GM23248 (cell line): ENCODE measurements at places on chromosomes 7 and 10.
A peak's percentile ranks its signal among the peaks of the same experiment; 100 is the strongest.

DNA sequence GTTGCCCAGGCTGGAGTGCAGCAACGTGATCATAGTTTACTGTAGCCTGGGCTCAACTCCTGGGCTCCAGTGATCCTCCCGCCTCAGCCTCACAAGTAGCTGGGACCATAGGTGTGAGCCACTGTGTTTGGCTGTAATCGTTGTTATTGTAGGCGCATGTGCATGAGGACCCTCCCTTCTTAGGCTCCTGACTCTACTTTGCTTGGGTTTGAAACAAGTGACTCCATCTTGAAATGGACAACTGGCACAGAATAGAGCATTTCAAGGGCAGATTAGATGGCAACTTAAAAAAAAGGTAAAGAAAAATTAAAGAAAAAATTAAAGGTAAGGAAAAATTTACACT is 15.4 kb upstream of the GIMAP8 start:
- no peak for DNase-seq

DNA sequence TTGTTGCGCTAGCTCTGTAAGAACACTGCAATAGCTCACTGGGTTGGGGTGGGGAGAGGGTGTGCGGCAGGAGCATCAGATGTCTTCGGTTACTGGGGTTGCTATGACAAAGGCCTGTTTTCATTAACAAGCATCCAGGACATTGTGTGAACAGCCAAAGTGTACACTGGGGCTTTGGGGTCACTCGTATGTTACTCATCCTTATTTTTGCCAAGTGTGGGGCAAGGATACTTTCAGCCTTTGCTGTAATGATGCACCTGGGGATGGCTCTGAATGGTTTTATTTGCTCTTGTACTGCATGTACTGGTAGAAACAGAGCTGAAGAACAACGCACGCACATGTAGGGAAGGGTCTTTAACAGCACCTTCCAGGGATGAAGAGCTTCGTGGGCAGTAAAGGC is 73.0 kb upstream of the AFAP1L2 start:
- peak; percentile 7 for DNase-seq

- DNase-seq = no peak
Measured at GRCh38 chr7:102897856-102898531, 14.8 kb upstream of the LRRC17 start.

- no peak for DNase-seq
Measured at GRCh38 chr7:128941946-128942526, 4.3 kb downstream of the IRF5 start.

GRCh38 chr10:119650062-119650461 is 1.1 kb upstream of the BAG3 start:
- DNase-seq = no peak

- no peak for DNase-seq
Measured at GRCh38 chr10:76902949-76903348, 734.7 kb downstream of the KCNMA1 start.

- peak; percentile 2 for DNase-seq
Measured at GRCh38 chr7:20839196-20839735, 52.6 kb upstream of the SP8 start.

DNA sequence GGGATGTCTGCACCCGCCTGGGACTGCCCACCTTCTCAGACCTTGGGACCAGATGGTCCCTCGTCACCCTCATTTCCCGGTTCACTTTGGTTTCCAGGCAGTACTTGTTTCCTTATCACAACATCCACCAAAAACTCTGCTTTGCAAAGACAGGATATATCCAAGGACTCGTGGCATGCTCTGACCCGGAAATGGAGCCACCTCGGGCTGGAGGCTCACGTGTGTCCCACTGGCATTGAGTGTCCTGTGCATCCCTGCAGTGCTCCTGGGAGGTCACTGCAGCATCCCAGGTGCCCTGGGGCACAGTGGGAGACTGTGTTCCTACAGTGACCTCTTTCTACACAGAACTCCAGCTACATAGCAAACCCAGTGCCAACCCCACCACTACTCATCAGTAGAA is 611.9 kb upstream of the FOXK1 start:
- no peak for DNase-seq

GRCh38 chr10:1049425-1049958 is 573 bp upstream of the IDI1 start:
- no peak for DNase-seq

DNA sequence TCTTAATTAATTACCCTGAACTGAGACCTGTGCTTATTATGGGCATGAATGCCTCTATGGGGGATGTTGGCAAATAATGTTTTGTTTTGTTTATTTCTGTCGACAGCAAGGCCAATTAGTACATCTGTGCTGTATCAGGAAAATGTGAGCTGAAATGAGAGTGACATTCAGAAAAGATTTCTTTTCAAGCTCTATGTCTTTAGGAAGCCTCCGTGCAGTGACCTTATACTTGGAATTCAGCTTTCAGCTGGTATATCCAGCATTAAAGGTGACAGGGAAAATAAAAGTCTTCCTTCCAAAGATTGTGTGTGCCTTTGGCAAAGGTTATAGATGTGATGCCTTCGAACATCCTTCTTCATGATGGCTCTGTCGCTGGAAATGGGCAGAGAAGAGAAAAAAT is 1061.1 kb downstream of the SORCS3 start:
- no peak for DNase-seq

DNA sequence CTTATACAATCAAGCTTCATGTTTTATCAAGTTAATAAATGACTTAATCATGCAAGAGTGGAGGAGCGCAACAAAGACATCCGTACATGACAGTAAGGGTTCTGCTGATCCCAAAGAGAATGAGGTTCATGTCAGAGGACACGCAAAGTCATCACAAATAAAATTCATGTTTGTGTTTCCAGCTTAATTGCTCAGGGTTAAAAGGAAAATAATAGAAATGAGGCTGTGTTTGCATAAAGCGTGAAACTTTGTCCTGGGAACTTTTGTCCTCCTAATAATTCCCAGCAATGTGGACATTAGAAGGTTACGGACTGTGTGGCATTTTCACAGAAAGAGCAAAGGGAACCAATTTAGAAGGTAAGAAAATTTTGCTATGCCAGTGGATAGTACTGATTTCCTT is 237.3 kb downstream of the INHBA start:
- DNase-seq = no peak

DNA sequence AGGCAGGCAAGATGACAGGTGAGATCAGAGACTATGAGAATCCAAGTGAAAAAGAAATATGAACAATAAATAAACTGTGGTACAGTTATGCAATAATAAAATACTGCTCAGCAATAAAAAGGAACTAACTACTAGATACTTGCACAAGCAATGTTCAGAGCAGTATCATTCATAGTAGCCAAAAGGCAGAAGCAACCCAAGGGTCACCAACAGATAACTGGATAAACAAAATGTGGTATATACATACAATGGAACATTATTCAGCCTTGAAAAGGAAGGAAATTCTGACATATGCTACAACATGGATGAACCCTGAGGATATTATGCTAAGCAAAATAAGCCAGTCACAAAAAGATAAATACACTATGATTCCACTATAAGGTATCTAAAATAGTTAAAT is 76.9 kb upstream of the KCNIP2 start:
- no peak for DNase-seq

GRCh38 chr7:91165846-91166230 is 98.4 kb upstream of the FZD1 start:
- DNase-seq = peak; percentile 44

- no peak for DNase-seq
Measured at GRCh38 chr7:70154521-70155180, 556.4 kb downstream of the AUTS2 start.

- DNase-seq = peak; percentile 96
Measured at GRCh38 chr10:126459878-126460481, 71.7 kb upstream of the ADAM12 start.

DNA sequence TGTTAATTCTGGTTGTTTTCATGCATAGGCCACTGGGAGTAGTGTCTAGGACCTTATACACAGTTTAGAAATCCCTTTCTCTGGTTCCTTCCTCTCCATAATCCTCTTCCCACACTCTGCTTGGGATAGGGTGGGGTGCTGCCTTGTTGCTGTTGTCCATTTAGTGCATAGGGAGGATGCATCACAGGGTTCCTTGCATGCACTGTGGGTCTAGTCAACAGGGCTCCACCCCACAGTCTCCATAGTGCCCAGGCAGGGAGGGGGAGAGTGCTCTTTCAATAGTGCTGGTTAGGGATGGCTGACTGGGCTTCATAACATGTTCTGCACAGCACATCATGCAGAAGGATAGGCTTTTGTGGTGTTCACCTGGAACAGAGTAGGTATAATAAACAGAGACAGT is 81.1 kb downstream of the ARHGAP12 start:
- DNase-seq = no peak

GRCh38 chr7:151315038-151315655 is 26.5 kb upstream of the NUB1 start:
- peak; percentile 78 for DNase-seq

DNA sequence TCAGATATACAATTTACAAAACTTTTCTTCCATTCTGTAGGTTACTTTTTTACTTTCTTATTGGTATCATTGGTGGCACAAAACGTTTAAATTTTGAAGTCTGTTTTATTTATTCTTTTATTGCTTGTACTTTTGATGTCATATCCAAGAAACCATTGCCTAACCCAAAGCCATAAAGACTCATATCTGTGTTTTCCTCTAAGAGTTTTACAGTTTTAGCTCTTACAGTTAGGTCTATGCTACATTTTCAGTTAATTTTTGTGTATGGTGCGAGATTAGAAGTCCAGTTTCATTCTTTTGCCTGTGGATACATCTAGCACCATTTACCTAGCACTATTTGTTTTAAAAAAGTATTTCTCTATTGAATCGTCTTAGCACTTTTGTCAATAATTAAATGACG is 53.7 kb downstream of the BLNK start:
- no peak for DNase-seq

DNA sequence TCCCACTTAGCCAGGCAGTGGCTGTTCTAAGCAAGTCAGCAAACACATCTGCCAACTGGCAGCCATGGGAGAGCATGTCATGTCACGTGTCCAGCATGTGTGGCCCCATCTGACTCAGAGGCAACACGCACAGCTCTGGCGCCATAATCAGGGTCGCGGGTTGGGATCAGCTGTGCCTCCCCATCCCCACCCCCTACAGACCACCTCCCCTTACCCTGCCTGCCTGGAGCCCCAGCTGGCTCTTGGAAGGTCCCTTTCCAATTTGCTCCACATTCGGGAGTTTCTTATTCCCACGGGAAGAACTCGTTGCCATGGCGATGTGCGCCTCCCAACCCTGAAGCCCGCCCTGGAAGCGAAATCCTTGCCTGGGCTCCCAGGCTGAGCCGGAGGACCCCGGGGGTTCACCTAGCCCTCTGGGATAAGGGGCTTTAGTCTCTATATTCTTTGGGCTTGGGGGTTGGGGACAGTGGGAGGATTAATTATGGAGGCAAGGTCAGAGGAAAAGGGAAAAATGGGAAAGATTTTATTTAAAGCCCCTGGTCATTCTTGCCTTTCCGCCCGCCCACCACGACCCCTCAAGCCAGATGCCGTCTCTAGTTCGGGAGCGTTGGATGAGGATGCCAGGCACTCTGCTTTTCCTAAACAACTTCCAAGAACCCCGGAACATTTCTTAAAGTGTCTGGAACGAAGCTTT is 283.7 kb downstream of the ZEB1 start:
- peak; percentile 96 for DNase-seq

- no peak for DNase-seq
Measured at GRCh38 chr7:70638158-70639107, 493.5 kb upstream of the GALNT17 start.

DNA sequence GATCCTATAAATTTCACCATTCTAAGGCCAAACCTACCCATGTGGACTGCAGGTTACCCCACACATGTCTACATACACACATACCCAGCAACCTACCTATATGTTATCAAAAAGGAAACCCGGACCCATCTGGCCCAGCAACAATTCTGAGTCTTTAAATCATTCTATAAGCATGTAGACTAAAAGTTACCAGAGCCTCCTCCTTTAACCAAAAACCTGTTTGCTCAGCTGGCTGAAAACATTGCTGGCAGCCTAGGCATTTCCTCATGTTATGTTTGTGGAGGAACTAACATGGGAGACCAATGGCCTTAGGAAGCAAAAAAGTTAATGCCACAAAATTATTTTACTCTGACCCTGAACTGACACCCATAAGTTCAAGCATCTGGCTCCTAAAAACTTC is 5.3 kb upstream of the ADCK2 start:
- DNase-seq = no peak

DNA sequence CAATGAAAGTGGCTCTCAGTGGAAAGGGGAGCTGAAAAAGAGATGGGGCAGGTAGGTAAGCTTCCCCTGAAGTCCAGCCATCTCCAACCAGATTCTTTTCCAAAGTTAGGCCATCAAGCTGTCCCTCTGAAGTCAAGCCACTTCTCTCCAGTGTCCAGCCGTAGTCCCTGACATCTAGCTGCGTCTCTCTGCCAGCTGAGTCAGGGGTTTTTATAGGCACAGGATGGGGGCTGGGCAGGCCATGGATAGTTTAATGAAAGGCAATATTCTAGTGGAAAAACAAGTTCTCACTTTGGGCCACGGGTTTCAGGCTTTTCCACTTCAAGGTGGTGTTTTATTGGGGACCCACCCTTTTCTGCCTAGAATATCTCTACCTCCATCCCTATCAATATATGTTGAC is 36.8 kb downstream of the AVL9 start:
- DNase-seq = no peak

- no peak for DNase-seq
Measured at GRCh38 chr10:110762109-110762848, 109.4 kb upstream of the PDCD4 start.

DNA sequence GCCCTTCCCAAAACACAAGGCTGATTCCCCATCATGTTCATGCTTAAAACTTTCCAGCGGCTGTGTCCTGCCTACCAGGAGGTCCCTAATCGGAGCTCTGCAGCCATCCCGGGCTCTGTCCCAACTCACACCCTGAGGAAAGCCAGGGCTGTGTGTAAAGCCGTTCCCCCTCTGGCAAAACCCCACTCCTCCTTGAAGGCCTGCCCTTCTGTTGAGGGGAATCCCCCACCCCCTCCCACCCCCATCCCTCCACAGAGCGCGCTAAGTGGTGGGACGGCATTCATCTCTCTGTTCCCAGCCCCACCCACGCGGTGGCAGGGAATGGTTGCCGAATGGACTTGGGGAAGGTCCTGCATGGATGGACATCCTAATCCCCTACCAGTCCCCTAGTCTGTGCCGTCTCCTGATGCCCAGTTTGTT is 667 bp upstream of the TMEM120A start:
- no peak for DNase-seq

DNA sequence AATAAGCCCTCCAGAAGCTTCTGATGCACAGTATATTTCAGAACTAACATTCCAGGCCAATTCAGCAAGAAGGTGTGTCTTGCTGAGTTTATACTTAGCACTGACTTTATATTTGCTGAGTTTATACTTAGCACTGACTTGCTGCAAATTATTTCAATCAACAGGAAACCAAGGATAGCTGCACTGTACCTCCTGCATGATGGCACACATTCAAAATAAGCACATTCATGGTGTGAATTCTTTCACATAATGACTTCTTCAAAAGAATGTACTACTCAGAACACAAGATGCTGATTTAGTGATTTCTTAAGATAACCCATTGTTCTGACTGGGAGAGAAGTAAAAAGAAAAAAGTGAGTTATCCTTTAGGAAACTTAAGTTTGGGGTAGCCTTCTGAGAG is 52.0 kb downstream of the JAZF1 start:
- DNase-seq = peak; percentile 39

- DNase-seq = peak; percentile 40
Measured at GRCh38 chr10:70376436-70377378, 5.7 kb downstream of the LRRC20 start.

GRCh38 chr7:5248201-5248885 is 34.4 kb upstream of the SLC29A4 start:
- no peak for DNase-seq

GRCh38 chr7:129903935-129904334 is 48.8 kb downstream of the UBE2H start:
- DNase-seq = no peak
